ENCODE measurements at places on chromosomes 16 and 17.

GRCh38 chr17:3915995-3916696 lies at the start of gene P2RX1:
Gene P2RX1, minus strand, starts transcription at chr17:3916465. Its CDS starts 240 bp downstream, at chr17:3916225.
- peak; percentile 53 for DNase-seq
- H3K4me3 ChIP-seq = peak within 1 kb of the TSS; percentile 67
- H3K27me3 ChIP-seq = peaks cover 6% of the 10 kb centered on the region
- no peaks in the 10 kb centered on the region for H3K36me3 ChIP-seq
- H3K4me1 ChIP-seq = peaks cover 45% of the 10 kb centered on the region

DNA sequence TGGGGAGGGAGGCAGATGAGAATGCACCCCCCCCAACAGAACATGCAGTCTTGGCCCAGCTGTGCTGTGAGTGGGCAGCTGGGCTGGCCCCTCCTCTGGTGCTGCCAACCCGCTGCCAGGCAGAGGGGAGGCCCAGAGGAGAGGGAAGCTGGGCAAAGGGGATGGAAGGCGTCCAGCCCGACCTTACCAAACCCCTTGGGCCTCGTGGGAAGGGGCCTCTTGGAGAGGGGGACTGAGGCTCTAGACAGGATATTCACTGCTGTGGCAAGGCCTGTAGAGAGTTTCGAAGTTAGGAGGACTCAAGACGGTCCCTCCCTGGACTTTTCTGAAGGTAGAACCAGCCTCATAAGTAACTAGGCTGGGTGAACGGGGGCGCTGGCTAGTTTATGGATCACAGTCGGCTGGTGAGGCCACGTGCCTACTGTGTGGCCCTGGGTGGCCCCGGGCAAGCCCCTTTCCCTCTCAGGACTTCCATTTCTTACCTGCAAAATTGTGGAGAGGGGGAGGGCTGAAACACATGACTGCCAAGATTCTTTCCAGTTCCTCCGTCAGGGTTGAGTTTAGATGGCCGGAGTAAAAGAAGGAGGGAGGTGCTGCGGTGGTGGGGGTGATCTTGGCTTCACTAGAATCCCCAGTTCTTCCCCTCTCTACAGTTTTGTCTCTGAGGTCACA lies 857 bp upstream of the STAT5A start:
- peak overlapping the region; percentile 89 for H3K27ac ChIP-seq
- peak; percentile 41 for DNase-seq
- H3K36me3 ChIP-seq = peaks cover 4% of the 10 kb centered on the region
- H3K27me3 ChIP-seq = peaks cover 2% of the 10 kb centered on the region

- H3K36me3 ChIP-seq = peaks cover 21% of the 10 kb centered on the region
- H3K4me1 ChIP-seq = peaks cover 10% of the 10 kb centered on the region
Observed at GRCh38 chr16:10992797-10993196, 48.4 kb downstream of the CLEC16A start.

GRCh38 chr17:45234641-45235415 lies 13.1 kb downstream of the FMNL1 start:
- peaks cover 14% of the 10 kb centered on the region for H3K36me3 ChIP-seq
- H3K27ac ChIP-seq = peak overlapping the region; percentile 77
- H3K27me3 ChIP-seq = peaks cover 8% of the 10 kb centered on the region
- H3K4me1 ChIP-seq = peaks cover 58% of the 10 kb centered on the region

DNA sequence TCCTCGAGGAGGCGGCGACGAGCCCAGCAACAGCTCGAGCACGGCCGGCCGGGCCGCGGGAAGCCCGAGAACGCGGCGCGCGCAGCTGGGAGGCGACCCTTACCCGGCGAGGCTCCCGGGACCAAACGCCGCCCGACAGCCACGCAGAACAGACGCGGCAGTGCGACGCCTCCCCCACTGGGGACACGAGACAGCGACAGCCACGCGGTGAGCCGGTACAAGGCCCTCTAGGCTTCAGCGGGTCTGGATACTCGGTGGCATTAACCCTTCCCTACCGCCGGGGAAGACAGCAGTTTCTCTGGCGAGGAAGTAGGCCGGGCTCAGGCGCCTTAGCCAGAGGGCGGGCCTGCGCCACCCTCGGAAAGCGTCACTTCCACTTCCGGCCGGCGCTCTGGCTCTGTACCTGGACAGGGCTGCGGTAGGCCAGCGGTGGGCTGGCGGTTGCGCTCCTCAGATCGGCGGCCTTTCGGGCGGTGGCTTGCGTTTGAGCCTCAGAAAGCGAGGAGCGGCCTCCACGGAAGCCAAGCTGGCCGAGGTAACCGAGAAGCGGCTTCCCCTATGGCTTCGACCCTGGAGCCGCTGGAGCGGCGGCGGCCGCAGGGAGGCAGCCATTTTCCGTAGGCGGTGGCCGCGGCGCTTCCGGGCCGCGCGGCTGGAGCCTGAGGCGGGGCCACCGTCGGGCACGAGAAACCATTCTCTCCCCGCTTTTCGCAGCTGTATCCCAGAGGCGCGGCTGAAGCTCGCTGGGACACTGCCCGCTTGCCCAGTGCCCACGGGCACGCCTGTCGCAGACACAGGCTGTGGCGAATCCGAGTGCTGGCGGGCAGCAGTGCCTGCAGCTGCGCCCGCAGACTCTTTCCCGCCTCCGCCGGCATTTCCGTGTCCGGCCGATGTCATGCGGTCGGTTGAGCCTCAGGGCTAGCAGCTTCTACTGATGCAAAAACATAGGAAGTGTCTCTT lies at the start of the genes TIGD7 and ZNF75A:
TSS of gene TIGD7 (minus strand) at position 322 of the 960 bp plus-strand sequence. CDS start 4,816 bp downstream, outside the sequence.
TSS of gene ZNF75A (plus strand) at position 389 of the 960 bp plus-strand sequence. CDS start 2,932 bp downstream, outside the sequence.
- no peaks in the 10 kb centered on the region for H3K27me3 ChIP-seq
- H3K36me3 ChIP-seq = peaks cover 35% of the 10 kb centered on the region
- H3K27ac ChIP-seq = peak within 1 kb of the TSS; percentile 74
- peak within 1 kb of the TSS; percentile 85 for H3K4me3 ChIP-seq

DNA sequence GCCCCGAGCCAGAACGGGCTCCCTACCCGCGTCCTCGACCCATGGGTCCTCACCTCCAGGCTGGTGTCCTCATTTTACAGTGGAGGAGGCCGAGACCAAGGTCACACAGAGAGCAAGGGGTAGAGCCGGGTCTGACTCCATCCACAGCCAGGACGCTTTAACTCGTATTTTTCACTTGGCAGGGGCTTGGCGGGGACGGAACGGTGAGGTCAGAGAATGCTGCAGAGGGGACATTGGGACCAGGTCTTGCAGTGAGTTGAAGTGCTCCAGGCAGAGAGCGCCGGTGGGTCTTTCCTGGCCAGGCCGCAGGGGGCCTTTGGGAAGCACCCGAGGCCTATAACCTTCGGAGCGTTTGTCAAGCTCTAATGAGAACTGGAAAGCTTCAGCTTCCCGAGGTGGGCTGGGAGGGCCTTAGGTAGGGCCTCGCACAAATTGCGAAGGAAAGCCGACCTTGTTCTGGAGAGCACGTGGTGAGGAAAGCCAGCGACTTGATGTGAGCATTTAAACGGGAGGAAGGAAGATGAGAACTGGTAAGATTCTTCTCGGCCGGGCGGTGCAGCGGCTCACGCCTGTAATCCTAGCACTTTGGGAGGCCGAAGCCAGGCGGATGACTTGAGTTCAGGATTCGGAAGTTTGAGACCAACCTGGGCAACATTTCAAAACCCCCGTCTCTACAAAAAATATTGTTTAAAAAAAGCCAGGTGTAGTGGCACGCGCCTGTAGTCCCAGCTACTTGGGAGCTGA lies 908 bp upstream of the CLUH start:
- peaks cover 2% of the 10 kb centered on the region for H3K27me3 ChIP-seq
- no peak for DNase-seq
- H3K27ac ChIP-seq = peak overlapping the region; percentile 79
- H3K36me3 ChIP-seq = no peaks in the 10 kb centered on the region

Data from immature natural killer cell (primary cell).